Large intestine (tissue), 12 donors: ENCODE measurements at places on chromosomes 13 and 19. TPM values are rescaled to one million over a fixed set of nuclear protein-coding genes. Genes with fewer than 3 reads are reported as not detected.
A peak's percentile ranks its signal among the peaks of the same experiment; 100 is the strongest.

DNA sequence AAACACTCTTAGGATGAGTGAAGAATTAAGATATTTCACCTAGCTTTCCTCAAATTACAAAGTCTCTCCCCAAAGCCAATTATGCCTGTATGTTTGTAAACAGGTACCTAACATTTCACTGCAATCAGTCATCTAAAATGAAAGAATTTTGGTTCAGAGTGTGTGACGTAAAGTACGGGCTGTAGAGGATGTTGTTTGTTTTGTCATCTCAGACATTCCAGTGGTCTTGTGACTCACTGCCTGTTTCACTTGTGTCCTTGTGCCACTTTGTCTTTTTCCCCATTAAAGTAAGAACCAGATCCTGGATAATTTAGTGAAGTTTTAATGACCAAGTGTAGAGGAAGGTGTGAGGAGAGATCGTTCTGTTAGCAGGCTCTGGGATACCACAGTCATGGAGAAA is 28.6 kb upstream of the EID2 start:
- DNase-seq = no peak
- H3K27ac ChIP-seq = no peak overlapping the region
- H3K4me3 ChIP-seq = no peak overlapping the region

GRCh38 chr13:114011226-114011625 is 37.4 kb upstream of the C13orf46 start:
- DNase-seq = no peak
- H3K4me1 ChIP-seq = no peaks in the 10 kb centered on the region
- no peaks in the 10 kb centered on the region for H3K27me3 ChIP-seq
- H3K36me3 ChIP-seq = peaks cover 39% of the 10 kb centered on the region

DNA sequence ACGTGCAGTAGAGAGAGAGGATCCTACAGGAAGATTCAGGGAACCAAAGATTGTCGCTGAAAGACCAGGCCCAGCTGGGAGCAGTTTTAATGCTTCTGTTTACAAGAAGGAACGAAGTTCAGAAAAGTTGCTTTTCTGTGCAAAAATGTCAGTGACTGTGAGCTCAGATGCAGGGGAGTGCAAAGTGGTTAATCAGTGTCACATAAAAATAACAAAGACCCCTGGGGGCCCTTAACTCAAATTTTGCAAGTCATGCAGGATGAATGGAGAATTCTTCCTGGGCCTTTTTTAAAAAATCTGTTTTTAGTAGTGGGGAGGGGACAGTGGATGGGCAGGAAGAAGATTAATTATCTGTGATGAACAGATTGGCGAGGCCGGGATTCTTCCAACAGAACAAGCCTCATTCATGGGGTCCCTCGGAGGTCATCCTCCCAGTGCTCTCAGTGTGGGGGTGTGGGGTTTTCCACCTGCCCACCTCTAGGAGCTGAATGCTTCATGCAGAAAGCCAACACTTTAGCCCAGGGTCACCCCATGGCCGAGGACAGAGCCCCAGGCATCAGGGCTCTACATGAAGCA is 167.2 kb downstream of the UQCRFS1 start:
- no peaks in the 10 kb centered on the region for H3K27me3 ChIP-seq
- H3K27ac ChIP-seq = no peak overlapping the region
- no peaks in the 10 kb centered on the region for H3K4me1 ChIP-seq
- no peak overlapping the region for H3K4me3 ChIP-seq

DNA sequence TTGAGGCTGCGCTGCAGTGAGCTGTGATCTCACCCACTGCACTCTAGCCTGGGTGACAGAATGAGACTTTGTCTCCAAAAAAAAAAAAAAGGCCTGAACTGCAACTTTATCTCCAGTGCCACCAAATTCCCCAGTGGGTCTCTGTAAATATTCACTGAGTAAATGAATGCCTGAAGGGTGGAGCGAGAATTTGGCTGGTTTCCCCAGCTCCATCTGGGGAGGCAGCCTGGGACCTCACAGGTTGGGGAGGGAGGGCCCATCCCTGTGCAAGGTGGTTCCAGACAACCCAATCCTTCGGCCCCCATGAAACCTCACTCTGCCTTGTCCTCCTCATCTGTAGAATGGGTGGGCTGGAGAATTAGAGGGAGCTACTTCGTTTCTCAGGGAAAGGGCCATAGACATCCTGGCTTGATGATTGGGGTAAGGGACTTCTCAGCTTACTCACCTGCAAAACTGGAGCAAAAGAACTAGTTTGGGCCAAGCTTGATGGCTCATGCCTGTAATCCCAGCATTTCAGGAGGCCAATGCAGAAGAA is 4.2 kb upstream of the PKN1 start:
- peaks cover 10% of the 10 kb centered on the region for H3K27me3 ChIP-seq
- peaks cover 5% of the 10 kb centered on the region for H3K4me1 ChIP-seq
- no peak for DNase-seq
- no peaks in the 10 kb centered on the region for H3K36me3 ChIP-seq
- H3K27ac ChIP-seq = no peak overlapping the region

GRCh38 chr19:46209051-46209450 is 20.5 kb upstream of the IGFL1 start:
- H3K36me3 ChIP-seq = no peaks in the 10 kb centered on the region
- H3K4me1 ChIP-seq = no peaks in the 10 kb centered on the region
- peaks cover 10% of the 10 kb centered on the region for H3K27me3 ChIP-seq
- H3K4me3 ChIP-seq = no peak overlapping the region
- peak; percentile 34 for DNase-seq

DNA sequence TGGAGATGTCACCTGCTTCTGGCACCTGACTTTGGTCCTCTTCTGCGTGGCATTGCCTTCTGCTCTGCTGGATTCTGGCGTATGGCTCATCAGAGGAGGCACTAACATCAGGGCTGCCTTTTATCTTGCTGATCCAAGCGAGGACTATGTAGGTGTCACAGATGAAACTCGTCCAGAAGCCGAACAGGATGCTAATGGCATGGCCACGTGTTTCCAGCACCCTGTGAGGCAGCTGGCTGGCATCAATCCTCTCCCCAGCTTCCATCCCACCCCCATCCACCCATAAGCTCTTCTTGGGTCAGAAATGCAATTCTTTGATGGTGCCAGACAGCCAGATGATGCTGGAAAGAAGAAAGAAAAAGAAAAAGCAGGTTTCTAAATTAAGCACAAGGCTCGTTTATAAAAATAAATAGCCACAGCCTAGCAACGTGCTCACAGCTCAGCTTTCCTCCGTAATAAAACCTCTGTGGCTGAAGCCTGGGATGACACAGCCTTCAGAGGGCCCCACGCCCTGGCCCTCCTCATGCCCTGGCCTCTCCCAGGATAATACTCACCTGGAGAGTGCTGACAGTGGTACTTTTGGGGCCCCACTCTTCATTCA is 212.9 kb upstream of the SERP2 start:
- H3K4me3 ChIP-seq = no peak overlapping the region
- no peaks in the 10 kb centered on the region for H3K27me3 ChIP-seq
- peaks cover 23% of the 10 kb centered on the region for H3K4me1 ChIP-seq
- peak overlapping the region; percentile 79 for H3K27ac ChIP-seq

GRCh38 chr19:1304197-1304924 is 18.7 kb downstream of the EFNA2 start:
- H3K36me3 ChIP-seq = peaks cover 5% of the 10 kb centered on the region
- H3K27ac ChIP-seq = peak overlapping the region; percentile 53
- no peaks in the 10 kb centered on the region for H3K27me3 ChIP-seq
- DNase-seq = peak; percentile 79
- no peak overlapping the region for H3K4me3 ChIP-seq

Gene ZNF99
- 0.12 TPM for polyA plus RNA-seq

Gene ZNF556
- 0.13 TPM for polyA plus RNA-seq
